ENCODE measurements at places on chromosomes 3 and 15.

- DNase-seq: no peak
These were observed 276.5 kb upstream of the P2RY1 start for GRCh38 chr3:152558386-152558785.

DNA sequence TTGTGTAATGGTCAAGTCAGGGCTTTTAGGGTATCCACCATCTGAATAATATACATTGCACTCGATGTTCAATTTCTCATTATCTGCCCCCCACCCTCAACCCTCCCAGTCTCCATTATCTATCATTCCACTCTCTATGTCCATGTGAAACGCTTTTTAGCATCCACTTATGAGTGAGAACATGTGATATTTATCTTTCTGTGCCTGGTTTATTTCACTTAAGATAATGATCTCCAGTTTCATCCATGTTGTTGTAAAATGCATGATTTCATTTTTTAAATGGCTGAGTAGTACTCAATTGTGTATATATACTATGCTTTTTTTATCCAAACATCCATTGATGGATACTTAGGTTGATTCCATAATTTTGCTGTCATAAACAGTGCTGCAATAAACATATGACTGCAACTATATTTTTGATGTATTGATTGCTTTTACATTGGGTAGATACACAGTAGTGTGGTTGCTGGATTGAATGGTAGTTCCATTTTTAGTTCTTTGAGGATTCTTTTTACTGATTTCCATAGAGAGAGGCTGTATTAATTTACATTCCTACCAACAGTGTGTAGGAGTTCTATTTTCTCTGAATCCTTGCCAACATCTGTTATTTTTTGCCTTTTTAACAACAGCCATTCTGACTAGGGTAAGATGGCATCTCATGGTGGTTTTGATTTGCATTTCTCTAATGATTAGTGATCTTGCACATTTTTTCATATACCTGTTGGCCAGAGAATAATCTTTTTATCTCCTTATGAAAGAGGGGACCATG, 332.9 kb upstream of the TGFBR2 start:
- no peak for DNase-seq

DNA sequence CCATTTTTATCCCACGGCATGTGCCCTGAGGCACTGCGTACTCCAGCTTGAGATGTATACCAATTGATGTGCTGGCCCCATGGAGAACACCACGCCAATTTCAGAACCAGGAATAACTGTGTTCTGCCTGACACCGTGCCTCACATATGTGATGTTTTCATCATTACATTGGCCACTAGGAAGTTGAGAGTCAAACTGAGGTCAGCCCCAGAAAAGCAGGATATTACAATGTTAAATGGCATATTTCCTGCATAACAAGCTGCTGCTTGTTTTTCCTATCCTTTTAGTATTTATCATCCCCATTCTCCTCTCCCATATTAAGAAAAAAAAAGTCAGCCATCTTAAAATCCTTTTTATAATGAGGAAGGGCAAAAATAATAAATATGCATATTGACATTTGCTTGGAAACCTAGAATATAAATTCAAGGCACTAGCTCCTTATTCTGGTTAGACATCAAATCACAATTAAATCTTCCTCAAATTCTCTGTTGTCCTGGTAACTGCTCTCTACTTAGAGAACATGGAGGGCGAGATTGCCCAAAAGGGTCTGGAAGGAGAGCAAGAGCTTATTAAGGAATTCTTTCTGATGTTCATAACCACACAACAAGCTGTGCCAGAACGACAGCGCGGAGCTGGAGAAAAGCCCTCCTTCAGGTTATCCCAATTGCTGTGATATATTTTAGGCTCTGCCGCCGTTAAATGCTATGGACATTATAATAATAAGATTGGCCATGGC, 112.6 kb downstream of the UACA start:
- DNase-seq: no peak

DNA sequence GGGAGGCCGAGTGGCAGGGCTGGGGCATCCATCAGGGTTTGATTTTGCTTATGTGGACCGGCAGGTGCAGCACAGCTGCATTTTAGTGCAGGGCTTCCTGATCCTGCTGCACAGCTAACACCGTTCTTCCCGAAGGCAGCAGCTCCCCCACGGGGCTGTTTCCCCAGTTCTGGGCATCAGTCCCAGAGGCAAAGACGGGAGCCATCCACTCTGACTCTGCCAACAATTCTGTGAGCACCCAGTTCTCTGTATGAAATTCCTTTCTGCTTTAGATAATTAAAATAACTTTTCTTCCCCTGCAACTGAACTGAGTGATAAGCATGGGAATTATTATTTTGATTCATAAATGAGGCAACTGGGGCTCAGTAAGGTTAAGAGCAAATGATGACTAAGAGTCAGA, 262.9 kb upstream of the ATP10A start:
- no peak for DNase-seq

GRCh38 chr3:42875325-42876151, at the start of gene CYP8B1:
Gene CYP8B1 (minus strand): TSS chr3:42875879. CDS start chr3:42875816, 63 bp downstream.
- no peak for DNase-seq

DNA sequence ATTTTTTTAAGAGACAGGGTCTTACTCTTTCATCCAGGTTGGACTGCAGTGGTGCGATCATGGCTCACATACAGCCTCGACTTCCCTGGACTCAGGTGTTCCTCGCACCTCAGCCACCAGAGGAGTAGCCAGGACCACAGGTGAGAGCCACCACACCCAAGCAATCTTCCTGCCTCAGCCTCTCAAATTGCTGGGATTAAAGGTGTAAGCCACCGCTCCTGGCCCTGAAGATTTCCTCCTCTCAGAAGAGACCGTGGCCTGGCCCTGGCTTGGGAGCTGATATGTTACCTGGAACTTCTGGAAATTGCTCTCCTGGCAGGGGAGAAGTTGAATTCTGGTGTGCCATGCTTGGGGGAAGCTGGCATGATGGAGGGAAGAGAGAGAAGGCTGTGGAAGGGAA, 36.2 kb downstream of the PPCDC start:
- no peak for DNase-seq

- no peak for DNase-seq
These were observed 134.3 kb upstream of the IQSEC1 start for GRCh38 chr3:13207578-13207922.
